ENCODE measurements at places on chromosomes 5 and 9.
A peak's percentile ranks its signal among the peaks of the same experiment; 100 is the strongest.

- no peak for DNase-seq
Measured at GRCh38 chr5:143398053-143398355, 5.5 kb downstream of the NR3C1 start.

- no peak for DNase-seq
Measured at GRCh38 chr5:67223211-67223610, 26.6 kb upstream of the CD180 start.

DNA sequence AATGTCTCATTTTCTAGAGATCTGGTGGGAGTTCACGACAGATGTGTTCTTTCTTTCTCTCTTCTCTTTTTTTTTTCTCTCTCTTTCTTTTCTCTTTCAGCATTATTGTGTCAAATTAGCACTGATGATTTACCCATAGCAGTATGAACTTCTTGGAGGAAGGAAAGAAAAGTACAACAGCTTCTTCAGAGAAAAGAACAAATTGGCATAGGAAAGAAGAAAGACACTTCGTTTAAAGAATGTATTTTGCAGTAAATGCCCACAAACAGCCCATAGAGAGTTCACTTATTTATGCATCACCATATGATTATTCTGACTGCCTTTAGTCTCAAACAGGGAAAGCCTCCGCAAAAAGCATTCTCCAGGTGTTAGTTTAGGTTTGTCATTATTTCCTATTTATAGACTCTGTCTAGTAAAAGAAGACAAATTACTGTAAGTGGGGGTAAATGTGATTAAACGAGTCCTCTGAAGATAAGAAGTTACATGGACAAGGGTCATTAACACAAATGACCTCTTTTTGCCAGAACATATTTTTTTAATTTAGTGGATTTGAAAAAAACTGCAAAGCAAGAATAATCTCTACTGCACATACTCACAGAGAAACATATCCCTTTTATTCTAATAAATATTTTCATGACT is 68.0 kb downstream of the POU5F2 start:
- no peak for DNase-seq

DNA sequence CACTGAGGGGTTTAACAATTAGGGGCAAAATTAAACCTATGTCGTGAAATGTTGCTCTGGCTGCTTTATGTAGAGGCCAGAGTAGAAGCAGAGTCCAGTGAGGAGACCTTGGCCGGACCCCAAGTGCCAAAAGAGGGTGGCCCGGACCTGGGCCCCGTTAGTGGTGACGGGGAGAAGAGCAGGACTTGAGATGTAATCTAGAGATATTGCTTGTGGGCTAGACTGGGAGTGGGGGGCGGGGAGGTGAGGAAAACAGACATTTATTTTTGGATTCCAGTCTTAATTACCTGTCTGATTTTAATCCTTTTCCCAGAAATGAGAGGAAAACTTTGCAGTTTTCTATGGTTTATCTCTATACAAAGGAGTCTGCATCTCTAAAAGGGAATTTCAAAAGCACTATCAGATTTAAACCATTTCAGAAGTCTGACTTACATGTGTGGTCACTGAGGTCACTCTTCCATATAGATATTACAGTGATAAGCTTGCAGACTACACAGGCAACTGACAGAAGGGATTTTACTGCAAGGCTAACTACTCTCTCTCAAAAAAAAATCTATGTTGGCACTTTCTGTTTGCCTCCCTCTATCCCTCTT is 108.1 kb downstream of the MED27 start:
- no peak for DNase-seq

- no peak for DNase-seq
Measured at GRCh38 chr5:67377631-67378030, 181.0 kb upstream of the CD180 start.

GRCh38 chr5:134127988-134128647 is 13.6 kb downstream of the TCF7 start:
- no peak for DNase-seq

DNA sequence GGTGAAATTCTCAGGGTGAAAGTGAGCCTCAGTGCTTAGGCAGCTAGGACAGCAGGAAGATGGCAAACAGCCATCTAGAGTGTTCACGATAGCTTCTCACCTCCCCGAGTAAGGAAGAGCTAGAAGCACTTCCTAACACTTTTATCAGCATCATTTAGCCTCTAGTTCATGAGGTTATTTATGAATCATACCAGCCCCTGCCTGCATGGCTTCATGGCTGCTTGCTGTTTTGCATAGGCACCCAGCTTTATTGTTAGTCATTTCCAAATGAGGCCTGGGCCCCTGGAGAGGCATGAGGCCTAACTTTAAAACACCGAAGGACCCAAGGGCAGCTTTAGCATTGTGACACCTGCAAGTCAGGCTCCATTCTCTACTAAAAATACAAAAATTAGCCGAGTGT is 134.9 kb upstream of the PANK3 start:
- no peak for DNase-seq

DNA sequence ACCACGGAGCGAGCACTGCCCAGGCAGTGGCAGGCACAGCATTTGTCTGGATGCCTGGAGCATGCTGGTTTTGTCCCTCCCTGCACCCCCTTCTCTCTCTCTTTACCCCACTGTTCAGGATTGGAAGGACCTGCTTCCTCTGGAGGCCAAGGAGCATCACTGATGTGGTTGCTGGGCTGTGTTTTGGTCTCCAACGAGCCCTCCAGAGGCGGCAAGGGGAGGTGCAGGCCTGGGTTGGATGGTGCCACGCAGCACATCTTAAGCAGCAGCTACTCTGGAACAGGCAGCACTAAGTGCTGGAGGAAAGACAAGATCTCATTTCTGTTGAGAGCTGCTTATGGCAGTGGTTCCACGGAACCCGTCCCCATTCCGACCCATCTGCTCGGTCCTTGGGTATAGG is 139.6 kb downstream of the CMYA5 start:
- peak; percentile 44 for DNase-seq

DNA sequence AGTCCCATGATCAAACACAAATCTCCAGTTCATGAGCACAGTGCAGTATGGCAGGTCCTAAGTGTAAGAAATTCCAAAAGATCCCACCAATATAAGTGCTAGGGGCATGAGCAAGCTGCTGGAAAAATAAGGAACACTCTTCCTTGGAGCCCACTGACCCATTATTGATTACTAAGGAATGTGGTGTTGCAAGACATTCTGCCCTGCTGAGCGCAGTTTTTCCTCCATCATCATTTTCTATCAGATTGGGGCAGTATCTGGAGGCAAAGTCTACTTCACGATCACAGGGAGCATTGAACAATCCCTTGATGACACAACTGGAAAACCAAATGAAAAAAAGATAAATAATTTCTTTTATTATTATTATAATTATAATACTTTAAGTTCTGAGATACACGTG is 129.2 kb downstream of the UGCG start:
- DNase-seq = no peak

DNA sequence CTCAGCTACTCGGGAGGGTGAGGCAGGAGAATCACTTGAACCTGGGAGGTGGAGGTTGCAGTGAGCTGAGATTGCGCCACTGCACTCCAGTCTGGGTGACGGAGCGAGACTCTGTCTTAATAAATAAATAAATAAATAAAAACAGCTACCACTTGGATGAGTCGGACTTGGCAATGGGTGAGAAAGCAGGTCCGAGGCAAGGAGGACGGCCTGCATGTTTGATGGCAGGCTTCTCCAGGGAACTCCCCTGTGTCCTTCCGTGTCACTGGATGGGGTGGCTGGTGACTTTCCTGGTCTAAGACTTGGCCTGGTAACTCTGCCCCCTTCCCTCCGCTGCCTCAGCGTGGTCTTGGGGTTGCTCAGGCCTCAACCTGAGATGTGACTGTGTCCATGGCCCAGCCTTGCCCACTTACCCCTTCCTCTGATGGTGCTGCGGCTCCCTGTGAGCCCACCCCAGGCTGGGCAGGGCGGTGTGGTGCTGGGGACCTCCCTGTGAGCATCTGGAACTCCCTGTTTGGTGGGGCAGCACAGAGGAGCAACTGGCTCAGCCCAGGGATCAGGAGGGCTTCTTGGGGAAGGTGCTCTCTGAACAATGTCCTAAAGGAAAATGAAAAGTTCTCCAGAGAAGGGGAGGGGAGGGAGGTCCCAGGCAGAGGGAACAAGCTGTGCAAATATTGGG is 62.5 kb upstream of the PSD2 start:
- DNase-seq = no peak

GRCh38 chr5:142803428-142804125 is 33.4 kb downstream of the ARHGAP26 start:
- DNase-seq = no peak

DNA sequence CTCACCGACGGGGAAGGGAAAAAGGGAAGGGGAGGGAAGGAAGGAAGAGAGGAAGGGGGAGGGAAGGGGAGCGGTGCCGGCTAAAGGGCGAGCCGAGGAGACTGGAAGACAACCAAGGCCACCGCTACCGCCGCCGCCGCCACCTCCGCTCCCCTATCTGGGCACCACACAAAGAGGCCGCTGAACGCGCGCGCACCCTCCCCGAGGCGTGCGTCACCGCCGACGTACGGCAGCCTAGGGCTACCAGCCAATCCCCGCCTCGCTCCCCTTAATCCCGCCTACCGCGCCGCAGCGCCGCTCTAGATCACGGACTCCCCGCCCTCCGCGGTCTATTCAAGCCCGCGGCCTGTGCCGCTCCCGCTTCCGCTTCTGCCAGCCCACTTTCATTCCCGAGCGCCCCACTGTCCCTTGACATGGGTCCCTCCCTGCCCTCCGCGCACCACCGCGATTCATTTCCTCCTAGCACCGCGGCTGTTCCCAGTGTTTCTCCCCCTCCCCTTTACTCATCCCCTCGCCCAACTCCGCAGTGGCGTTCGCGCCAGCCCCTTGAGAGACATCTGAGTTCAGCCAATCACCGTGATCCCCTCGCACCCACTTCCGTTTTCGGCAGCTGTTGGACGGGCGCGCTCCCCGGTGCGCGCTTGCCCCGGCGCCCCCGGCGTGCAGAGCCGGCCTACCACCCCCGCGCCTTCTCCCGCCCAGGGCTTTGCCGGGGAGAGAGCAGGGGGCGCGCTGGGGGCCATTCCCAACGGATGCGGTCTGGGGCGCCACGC is at the start of gene HNRNPA0:
HNRNPA0 (minus strand) TSS at position 176 of the 773 bp plus-strand sequence. CDS start 297 bp downstream, outside the sequence.
- peak; percentile 97 for DNase-seq

GRCh38 chr5:94021246-94021645 is 279.8 kb upstream of the POU5F2 start:
- DNase-seq = no peak

DNA sequence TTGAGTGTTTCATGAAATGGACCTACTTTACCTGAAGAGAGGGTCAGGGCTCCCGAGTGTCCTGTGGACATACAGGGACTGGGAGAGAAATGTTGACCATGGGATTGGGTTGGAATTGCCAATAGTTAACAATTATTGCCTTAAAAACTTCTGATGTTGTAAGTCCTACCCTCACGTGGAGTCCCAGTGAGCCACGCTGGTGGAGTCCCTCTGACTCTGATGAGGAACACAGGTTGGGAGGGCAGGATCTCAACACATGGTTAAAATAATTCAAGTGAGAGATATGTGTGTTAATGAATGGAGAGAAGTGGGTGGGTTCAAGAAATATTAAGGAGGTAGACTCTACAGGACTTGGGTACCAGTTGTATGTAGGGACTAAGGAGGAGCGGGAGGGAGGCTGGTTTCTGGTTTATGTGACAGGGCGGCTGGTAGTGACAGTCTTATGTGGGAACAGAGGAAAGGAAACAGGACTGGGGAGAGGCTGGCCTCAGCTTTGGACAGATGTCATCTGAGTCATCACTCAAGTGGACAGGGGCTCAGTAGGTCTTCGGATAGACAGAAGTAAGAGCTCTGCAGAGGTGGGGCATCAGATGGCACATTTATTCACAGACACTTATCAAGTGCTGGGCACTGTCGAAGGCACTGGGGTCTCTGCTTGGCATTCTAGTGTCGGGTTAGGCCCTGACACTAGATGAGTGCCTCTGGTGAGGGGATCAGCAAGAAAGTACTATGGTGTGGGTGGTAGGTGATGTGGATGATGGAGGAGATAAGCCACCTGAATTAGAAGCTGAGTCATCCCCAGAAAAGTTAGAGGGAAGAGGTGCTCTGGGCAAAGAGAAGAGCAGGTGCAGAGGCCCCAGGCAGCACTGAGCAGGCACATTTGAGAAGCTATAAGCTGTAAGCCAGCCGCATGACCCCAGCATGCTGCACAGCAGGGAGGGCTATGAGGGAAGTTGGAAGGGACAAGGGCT is 27.2 kb downstream of the MAML1 start:
- DNase-seq = no peak

GRCh38 chr5:75567710-75568109 is 43.5 kb upstream of the ANKDD1B start:
- DNase-seq = no peak

DNA sequence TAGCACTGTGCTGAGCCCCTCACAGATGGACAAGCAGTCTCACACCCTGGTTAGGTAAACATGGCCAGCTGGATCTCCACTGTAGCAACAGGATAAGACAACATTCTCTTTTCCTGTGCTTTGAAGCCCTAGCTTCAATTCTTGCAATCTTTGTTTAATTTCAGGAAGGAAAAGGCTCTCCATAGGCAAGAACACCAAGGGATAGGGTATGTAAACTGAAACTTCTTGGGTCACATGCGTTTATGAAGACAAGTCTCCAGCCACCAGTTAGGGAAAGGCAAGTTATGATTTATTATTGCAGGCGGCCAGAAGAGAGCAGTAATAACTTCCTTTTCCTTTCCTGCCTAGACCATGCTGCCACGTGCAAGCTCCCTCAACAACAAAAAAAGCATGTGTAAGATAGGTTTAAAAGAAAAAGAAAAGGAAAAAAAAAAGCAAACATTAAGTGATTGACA is 50.1 kb upstream of the POU5F2 start:
- no peak for DNase-seq

DNA sequence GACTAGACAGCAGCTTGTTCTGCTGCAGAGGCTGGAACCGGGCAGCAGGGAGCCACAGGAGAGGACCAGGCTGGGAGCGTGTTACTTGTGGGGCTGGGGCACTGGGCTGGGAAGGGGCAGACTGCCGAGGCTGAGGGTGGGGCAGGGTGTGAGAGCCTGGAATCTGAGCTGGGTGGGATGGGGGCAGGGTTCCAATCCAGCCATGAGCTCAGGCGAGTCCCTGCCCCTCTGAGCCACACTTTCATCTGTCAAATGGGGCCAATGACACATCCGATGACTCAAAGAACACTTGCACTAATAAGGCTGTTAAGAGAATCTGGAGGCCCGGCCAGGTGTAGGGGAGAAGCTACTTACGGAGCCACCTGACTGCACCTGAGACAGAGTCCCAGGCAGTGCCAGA is 18.7 kb upstream of the WDR38 start:
- peak; percentile 76 for DNase-seq

DNA sequence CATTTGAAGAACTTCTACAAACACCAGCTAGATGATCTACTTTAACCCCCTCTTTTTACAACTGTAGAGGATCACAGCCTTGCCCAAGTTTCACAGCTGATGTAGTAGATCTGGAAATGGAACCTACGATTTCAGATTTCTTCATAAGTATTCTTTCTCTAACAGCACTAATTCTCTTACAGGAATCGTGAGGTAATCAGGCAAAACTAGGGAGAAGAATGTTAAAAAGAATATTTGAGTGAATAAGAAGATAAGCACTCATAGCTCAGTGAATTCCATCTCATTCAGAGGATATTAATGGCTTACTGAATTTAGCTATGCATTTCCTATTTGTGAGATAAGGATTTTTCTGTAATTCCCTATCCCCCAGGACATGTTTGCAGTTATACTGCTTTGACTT is 42.1 kb downstream of the NADK2 start:
- DNase-seq = no peak

Measured in RPMI8226 (cell line).